ENCODE measurements at places on chromosomes 7 and 10. TPM values are rescaled to one million over a fixed set of nuclear protein-coding genes. Genes with fewer than 3 reads are reported as not detected.
A peak's percentile ranks its signal among the peaks of the same experiment; 100 is the strongest.

DNA sequence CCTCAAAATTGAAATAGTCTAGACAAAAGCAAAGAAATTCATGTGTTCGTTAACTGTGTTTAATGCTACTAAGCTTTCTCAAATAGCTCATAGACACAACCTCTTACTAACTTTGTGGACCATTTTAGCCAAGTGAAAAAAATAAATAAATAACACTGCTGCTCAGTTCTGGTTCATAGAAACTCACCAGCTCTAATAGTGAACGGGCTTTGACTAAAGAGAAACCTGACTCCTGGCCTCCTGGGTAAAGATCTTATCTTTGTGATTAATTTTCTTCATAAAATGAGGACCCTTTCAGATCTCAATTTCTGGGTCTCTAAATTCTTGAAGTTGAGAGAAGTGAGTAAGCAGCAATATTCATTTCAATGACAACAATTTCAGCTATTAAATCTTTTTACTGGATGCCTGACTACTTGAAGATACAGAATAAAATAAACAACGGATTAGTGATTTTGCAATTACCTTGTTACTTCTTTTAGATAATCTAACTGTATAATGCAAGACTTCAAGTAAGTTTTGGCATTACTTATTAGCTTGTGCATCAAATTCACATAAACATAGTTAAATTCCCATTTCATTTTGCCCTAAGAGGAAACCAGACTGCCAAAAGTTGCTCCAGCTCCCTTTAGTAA, 3.1 kb downstream of the CADPS2 start:
- DNase-seq = no peak

DNA sequence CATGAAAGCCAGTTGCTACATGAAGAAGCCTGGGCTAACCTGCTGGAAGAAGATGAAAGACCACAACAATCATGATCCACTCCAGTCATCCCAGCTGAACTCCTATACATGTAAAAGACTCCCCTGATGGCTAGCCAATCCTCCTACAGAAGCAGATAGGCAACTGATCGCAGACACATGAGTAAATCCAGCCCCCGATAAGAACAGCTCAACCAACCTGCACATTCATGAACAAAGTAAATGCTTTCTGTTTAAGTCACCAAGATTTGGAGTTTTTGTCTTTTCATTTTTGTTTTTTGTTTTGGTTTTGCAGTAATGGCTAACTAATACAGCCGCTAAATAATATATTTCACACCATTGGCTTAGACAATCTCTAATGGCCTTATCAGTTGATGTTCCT, 53.7 kb downstream of the PRLHR start:
- DNase-seq = no peak

DNA sequence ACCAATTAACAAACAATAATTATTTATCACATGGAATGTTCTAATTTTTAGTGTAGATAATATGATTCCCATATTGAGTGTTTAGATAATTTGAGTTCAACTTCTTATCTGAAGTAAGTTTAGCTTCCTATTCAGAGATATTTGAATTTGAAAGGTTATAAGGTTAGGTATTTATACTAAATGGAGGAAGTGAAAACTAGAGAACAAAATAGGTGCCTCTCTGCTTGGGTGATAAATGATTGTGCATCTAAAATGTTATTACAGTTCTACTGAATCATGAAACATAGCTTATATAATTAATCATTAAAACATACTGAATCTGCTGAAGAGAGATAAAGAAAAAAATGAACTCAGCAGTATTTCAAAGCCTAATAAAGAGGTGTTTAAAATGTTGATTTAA, 1174.3 kb downstream of the XPNPEP1 start:
- no peak for DNase-seq

GRCh38 chr7:69090936-69091335, 507.3 kb upstream of the AUTS2 start:
- no peak for DNase-seq

- no peak for DNase-seq
Observed at GRCh38 chr7:88647825-88648224, 111.7 kb upstream of the ZNF804B start.

- DNase-seq = no peak
Observed at GRCh38 chr10:75388082-75388481, 13.5 kb downstream of the ZNF503 start.

GRCh38 chr7:149048805-149049204, 20.5 kb upstream of the PDIA4 start:
- no peak for DNase-seq

DNA sequence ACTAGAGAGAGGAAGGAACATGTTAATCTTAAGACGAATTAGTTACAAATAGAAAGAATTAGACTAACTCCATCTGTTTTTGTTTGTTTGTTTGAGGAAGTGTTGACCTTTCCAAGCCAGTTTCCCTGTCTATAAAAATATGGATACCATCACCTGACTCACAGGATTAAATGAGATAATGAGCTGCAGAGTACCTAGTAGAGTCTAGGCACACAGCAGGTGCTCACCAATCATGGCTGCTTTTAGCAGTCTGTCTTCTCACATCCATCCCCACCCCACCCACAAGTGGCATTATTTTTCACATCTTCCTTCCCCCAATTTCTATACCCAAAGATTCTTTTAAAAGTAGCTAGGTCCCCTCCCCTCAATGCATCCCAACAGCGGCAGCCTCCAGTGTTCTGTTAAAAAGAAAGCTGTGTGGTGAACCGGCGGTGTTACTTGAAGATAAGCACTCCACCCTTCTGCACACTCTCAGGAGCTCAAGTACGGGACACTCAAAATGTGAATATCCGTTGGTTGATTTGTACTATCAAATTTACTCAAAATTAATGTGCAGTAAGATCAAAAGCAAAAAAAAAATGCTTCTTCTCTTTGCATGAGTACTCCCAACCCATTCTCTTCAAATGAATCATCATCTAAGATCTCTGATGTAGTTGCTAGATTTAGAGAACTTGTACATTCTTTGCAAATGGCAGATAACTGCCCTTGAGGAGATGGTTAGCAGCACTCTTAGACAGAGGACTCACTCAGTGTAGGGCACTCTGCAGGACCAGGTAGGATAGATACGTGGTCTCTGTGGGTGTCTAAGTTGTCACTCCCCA, 145.4 kb upstream of the ASAH2 start:
- no peak for DNase-seq

DNA sequence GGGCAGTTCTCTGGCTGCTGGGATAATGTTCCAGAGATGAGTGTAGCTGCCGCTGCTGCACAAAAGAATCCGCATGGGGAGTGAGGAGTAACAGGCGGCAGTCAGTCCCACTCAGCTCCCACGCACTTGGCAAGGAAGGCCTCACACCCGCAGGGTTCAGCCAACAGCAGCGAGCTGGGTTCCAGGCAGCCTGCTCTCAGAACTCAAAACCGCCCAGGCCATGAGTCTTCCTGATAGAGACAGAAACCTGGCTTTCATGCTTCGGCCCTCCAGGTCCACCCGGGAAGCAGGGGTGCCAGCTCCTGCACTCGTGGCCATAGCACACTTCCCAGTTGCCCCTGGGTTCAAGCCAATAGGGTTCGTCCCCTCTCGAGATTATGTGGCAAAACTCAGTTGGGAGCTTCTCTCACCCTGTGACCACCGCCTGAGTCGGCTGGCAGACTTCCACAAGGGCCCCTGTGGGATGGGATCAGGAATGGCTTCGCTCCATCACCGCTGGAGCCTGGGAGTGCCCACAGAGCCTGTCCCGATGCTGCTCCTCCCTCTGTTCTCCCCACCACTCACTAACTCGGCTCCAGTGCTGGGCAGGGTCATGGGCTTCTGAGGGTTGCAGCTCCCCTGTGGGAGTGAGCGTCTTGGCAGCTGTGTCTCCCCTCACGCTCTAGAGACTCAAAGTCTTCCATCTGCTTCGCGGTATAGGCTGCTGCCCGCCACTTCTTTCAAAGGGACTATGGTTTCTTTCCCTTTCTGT, 20.6 kb downstream of the CLRN3 start:
- DNase-seq = peak; percentile 63

DNA sequence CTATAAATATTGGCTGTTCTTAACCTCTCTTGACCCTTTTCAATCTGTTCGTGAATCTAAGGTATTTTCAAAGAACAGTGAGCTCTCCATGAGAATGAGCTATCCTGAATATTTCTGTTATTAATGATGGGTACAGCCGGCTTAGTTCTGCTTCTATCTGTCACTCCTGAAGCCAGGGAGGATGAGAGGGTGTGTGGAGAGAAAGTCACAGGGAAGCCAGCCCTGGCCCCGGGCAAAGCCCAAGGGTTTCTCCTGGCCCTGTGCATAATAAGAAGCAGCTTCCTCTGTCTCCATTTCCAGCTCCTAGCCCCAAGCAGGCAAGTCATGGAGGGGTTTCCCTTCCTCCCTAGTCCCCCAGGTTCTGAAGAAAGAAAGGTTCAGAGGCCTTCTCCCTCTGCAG, 151.1 kb downstream of the KCNMA1 start:
- no peak for DNase-seq

DNA sequence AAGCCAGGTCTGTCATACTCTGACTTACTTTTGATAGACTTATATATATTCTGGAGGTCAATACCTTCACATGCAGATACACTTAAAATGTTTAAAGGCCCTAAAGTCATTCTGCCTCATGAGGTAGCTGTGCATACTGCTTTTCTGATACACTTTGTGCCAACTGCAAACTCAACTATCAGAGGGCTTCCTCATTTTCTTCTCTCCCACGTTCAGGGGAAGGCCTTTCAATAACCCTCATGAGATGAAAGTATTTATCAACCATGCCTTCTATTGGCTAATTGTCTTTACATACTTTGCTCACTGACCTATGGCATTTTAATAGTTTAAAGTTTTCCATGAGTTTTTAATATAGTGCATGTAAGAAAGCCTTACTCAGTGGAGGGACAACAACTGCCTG, 112.7 kb upstream of the AMPH start:
- DNase-seq = no peak

GRCh38 chr10:43461950-43462349, 25.0 kb downstream of the ZNF487 start:
- DNase-seq = no peak

- no peak for DNase-seq
Observed at GRCh38 chr7:7761340-7761973, 43.0 kb upstream of the RPA3 start.

DNA sequence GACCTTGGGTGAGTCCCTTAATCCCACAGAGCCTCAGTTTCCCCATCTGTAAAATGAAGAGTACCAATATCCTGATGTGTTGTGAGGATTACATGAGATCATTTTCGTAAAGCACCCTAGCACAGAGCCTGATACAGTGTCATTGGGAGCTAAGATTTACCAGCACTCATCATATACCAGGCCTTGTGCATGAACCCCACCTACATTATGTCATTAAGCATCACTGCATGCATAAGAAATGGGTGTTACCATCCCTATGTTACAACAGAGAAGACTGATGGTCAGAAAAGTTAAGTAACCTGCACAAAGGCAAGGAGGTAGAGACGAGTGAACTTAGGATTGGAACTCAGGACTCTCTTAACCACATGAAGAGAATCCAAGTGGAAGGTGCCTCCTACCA, 290.6 kb downstream of the KCNMA1 start:
- DNase-seq = no peak

DNA sequence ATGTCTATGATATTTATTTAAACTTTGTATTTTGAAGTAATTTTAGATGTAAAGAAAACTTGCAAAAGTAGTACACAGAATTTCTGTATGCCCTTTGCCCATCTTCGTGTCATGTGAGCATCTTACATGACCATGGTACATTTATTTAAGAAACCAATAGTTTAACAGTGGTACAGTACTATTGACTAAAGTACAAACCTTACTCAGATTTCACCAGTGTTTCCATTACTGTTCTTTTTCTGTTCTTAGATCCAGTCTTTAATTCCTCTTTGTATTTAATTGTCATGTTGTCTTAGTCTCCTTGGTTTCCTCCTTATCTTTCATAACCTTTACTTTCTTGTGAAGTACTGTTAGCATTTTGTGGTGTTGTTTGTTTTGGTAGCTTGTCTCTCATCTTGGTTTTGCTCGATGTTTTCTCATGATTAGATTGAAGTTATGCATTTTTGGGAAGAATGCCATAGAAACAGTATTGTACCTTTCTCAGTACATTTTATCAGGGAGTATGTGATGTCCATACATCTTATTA, 24.1 kb downstream of the TAX1BP1 start:
- no peak for DNase-seq

GRCh38 chr10:43383204-43383971, 12.0 kb downstream of the FXYD4 start:
- no peak for DNase-seq

GRCh38 chr7:17679458-17679857, 260.8 kb downstream of the SNX13 start:
- no peak for DNase-seq

HYAL4 gene
- not detected for total RNA-seq

CYP26C1 gene
- total RNA-seq = not detected

LOXL4 gene
- total RNA-seq = not detected

SRI gene
- total RNA-seq = 102 TPM

CALN1 gene
- total RNA-seq = not detected

AVPI1 gene
- 20.0 TPM for total RNA-seq

Measured in MG63 (cell line).